NCI-H1436 treated with DMSO at 0.1 percent for 48 hours (cell line): ENCODE measurements at places on chromosomes 3 and 15.

GRCh38 chr3:98398513-98398912 lies 8.0 kb downstream of the OR5K3 start:
- no peak for DNase-seq

DNA sequence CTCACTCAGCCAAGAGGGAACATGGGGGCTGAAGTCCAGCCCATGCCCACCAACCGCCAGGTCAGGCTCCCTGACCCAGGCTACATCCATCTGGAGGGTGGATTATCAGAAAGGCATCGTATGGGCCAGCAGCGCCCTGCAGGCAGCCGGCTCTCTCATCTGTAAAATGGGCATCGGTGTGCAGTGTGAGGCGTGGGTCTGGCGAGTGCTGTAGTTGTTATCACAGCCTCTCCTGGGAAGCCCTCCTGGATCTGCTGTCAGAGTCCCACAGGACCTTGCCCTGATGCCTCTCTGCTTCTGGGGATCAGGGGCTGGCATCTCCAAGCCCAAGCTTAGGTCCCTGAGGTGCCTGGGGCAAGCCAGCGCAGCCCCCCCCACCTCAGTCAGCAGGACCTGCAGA lies 27.4 kb downstream of the CFAP100 start:
- no peak for DNase-seq

- no peak for DNase-seq
Observed at GRCh38 chr15:96959501-96959900, 629.0 kb downstream of the NR2F2 start.

GRCh38 chr3:151232991-151233390 lies 30.0 kb upstream of the GPR171 start:
- no peak for DNase-seq

DNA sequence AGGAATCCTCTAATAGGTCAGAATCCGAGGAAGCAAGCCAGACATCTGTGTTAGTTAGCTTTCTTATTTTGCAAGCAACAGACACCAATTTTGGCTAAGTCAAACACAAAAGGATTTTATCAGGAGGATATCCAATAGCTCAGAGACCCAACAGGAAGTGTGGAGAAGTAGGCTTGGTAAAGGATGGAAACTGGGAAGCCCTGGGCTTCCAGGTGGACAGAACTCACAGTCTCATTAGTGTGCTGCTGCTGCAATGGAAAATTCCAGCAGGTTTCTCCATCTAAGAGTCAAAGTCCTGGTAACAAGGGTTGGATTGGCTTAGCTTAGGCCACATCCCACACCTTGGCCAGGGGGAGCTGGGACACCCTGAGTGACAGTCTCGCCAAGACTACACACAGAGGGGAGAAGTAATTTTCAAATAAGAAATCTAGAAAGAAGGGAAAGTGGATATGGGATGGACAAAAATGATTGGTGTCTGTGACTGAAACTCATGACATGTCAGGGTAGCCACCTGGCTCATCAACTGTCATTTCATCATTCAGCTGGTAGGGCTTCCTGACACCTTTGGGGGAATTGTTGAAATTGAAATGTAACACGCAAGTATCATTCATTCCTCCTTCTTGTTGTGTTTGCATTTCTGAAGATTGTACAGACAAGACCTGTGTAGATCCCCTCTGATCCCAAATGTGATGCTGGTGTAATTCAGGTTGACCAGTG lies 158.6 kb downstream of the THSD4 start:
- no peak for DNase-seq

DNA sequence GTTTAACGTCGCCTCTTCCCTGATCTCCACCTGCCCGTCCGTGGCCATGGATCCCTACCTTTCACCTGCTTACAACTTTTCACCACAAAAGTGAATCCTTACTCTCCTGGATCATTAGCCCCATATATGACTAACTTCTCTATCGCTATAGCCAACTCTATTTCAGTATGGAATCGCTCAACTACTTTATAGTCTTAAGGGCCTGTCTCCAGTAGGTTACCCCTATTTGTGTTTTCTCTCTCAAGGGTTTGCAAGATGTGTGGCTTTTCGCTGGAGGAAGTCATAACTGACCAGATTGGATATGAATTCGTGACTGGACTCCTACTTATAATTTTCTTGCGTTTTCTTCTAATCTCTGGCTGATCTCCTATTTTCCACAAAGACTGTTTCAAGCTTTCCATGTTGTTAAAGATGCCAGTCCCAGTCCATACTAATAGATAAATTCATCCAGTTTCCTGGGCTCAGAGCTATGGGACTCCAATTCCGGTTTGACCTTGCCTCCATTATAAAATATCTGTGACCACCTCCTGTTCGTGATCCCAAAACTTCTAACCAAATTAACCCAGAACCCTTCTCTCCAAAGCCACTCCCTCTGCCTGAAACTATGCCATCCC lies 1.3 kb upstream of the STAG1 start:
- no peak for DNase-seq

- no peak for DNase-seq
Observed at GRCh38 chr3:159953325-159954085, 35.1 kb upstream of the IL12A start.

DNA sequence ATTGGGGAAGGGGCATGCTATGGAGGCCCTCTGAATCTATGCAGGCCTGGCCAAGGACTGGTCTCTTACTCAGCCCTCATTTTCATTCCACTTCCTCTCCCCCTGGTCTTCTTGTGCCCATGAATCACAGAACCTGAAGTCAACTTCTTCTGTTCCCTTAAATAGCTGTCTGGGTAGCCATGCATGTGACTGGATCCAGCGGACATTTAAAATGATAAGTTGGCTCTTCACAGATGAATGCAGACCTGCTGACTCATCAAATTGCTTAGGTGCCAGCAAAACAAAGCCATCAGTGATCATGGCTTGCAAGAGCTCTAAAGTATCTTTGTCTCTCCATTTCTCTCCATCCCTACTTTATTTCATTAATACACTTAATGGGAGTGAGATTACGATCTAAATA lies 90.1 kb upstream of the CADPS start:
- no peak for DNase-seq

GRCh38 chr15:40873694-40874561 lies at the start of gene RHOV:
TSS of gene RHOV (minus strand) at chr15:40874234. CDS start at chr15:40874139, 95 bp downstream.
- DNase-seq, result peak; percentile 17

DNA sequence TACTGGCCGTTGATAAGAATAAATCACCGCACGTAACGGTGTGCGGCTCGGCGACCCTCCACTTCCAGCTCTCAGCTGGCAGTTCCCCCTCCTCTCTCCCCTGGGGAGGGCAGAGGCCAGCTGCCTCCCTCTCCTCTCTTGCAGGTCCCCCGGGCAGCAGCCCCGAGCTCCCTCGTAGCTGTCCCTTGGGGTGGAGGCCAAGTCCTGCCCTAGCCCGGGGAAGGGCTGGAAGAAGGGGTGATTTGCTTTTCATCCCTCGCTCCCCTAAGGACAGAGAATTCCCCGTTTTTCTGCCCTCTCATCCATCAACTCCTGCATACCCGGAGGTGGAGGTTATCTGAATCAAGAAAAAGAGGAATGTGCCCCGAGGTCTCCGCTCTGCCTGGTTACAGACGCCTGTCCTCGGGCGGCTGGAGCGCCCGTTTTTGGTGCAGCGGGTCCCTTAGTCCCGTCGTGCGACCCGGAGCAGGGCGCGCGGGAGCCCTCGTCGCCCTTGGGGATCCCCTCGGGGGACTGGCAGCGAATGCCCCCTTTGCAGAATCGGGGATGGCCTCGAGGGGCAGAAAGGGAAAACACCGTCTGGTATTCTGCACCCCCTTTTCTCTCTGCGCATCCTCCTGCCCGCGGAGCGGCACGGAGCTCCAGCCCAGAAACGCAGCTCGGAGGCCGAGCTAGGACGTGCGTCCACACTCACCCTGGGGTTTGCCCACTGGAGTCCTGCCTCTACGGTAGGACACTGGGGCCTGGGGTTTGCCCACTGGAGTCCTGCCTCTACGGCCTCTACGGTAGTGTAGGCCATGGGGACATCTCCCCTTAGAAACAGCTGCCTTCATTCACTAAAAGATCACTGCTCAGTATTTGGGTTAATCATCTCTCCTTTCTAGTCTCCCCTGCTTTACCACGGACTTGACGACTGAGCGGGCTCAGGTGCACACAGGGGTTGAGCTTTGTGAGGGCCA lies 2.2 kb downstream of the PTPRG start:
- DNase-seq, result no peak

DNA sequence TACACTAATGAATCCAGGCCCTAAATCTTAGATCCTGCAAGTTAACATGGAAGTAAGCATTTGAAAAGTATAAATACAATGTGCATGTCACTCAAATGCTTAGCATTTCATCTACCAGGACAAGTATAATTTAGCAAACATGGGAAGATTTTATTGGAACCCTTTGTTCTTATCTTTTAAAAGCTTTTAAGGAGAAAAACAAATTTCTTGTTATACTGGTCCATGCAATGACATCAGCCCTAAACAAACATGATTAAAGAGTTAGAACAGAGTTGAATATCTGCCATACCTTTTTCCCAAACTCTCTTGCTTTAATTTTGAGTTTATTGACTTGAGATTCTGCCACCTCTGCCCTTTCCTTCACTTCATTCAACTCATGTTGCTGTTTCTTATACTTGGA lies 87.0 kb downstream of the HHLA2 start:
- no peak for DNase-seq

DNA sequence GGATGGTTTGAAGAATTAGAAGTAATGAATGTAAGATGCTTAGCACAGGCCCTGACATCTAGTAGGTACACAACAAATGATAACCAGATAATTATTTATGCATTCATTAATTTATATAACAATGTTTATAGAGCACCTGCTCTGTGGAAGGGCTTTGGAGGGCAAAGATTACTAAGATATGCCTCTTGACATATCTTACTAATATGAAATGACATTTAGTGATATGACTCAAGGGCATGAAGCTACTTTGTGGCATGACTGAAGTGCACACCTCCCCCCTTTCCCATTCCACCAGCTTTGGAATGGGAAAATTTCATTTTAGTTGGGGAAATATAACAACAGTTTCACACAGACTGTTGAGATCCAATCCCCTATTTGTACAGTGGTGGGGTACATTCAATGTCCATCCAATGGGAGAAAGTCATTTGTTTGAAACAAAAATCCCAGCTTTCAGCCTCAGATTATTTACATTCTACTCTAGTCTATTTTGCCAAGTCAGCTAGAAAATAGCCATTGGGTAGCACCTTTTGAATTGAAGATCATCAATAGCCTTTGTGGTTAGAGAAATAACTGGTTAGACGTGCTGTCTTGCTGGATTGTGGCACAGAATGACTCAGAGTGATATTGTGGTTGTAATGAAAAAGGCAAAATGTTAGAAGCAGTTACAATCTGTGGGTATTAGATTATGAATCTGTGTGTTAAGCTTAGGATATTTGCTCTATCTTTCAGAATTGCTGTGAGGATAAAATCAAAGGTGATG lies 72.9 kb downstream of the MOBP start:
- no peak for DNase-seq

DNA sequence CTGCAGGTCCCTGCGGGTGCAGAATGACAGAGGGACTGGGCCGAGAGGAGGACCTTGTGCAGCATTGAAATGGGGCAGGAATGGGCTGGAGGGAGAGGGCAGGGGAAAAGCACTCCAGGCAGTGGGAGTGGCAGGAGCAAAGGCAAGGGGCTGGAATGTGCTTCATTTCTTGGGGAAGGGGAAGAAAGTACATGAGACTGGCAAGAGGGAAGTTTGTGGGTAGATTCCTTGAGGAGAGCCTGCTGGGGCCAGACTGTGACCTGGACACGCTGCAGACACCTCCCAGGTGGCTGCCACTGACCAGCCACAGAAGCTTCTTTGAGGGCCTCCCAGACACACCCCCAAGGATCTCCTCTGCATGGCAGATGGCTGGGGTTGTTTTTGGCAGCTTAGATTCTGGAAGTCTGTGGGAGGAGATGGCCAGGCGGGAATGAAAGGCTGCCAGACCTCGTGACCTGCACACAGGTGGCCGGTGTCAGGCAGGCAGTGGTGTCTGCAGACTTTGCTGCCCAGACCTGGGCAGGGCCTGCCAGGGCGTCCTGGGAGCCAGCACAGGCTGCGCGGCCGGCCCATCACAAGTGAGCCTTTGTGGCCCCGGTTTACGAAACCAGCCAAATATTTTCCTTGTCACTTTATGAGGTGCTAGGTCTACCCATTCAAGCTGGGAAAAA lies 53.1 kb downstream of the SPSB4 start:
- DNase-seq, result no peak

GRCh38 chr15:34737477-34737876 lies 17.3 kb downstream of the GJD2 start:
- DNase-seq, result no peak

DNA sequence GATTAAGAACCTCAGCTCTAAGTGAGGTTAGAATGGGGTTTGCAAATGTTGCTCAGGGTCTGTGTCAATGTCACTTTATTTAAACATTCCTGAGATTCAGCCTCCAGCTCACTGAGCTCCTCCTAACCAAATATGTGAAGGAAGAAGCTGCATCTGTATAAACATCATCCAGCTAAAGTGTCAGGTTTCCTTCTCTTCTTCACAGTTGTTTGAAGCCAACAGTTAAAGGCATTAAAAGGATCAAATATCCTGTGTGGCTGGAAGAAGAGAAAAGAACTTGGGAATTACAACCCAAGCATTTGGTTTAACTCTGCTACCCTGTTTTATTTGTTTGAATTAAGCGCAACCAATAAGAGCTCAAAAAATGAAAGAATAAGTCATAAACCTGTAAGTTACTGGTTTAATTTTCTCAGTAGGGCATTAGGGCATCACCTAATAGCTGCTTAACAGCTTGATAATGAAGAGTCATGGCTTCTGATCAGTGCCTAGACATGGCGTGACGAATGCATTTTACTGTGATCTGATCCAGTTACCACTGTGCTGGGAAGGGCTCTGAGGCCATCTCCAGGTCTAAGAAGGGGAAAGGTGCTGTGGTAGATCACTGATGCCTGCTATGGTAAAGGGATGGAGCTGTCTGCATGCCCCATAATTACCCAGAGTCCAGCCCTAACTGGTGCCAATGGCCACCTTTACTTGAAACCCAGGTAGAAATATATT lies 165.7 kb upstream of the TSC22D2 start:
- DNase-seq, result no peak

DNA sequence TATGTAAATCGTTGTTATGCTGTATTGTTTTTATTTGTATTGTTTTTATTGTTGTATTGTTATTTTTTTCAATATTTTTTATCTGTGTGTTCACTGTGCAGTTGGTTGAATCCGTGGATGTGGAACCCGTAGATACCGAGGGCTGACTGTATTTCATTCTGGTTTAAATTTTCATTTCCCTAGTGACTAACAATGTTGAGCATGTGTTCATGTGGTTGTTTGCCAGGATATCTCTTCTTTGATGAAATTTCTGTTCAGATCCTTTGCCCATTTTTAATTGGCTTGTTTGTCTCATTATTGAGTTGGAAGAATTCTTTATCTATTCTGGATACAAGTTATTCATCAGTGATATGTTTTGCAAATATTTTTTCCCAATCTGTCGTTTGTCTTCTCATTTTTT lies 29.7 kb downstream of the STOML1 start:
- DNase-seq, result no peak

DNA sequence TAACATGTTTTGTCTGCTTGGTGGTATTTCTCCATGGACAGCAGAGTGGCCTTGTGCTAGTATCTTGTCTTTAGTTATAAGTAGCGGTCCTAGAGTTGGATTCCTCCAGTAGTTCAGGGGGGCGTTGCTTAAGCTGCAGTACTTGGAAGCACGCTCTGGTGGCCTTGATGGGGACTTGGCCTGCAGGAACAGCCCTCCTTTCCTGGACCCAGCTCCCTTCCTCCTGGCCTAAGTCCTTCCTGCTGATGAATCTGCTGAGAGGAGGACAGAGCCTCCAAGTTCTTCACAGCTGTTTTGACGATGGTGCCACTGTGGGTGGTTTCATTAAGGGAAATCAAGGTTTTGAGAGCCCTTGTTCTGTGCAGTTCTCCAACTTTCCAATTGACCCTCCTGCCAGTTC lies 38.6 kb upstream of the SEC22A start:
- DNase-seq, result no peak

- DNase-seq, result no peak
Observed at GRCh38 chr3:108959017-108959416, 5.3 kb upstream of the GUCA1C start.

- no peak for DNase-seq
Observed at GRCh38 chr3:130758624-130759369, 12.2 kb upstream of the PIK3R4 start.
